Activated CD8-positive, alpha-beta memory T cell treated with anti-CD3 and anti-CD28 coated beads for 1 hour (primary cell): ENCODE measurements at places on chromosomes 3 and 15.

DNA sequence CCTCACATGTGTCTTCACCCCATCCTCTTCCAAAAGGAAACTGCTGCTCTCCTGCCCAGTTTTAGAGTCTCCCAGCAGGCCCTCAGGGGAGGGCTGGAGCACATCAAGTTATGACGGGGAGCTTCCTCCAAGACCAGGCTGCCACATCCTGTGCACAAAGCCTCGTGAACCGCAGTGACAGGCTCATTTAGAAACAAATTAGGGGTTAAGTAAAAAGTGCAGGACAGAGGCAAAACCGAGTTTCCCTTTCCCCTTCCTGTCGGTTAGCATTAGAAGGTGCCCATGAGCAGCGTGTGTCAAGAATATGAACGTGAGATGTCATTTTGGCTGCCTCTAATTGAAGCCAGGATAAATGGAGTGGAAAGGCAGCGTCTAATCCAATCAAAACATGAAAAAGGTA lies 199.7 kb downstream of the ARRDC4 start:
- DNase-seq, result no peak

- DNase-seq, result no peak
These were observed 22.5 kb downstream of the MYZAP start for GRCh38 chr15:57614241-57614640.

GRCh38 chr3:134370611-134371531 lies 3.4 kb downstream of the AMOTL2 start:
- DNase-seq, result no peak

DNA sequence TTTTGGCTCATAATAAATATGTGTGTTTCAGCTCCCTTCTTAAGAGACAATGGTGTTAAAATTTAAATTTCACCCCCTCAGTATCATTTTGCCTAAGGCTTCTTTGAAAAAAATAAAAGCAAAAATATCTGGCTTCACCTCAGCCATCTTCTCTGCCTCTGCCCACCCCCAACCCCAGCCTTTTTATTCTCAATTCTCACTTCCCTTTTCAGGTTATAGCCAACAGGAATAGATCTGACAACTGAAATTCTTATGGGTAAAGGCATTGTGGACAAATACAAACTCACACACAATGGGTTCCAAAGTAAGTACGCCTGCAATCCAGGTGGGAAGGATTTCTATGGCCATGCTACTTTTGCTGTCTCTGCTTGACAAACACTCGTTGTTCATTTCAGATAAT lies 399.0 kb upstream of the ARRDC4 start:
- DNase-seq, result no peak

GRCh38 chr15:61651267-61651666 lies 409.0 kb downstream of the VPS13C start:
- no peak for DNase-seq

DNA sequence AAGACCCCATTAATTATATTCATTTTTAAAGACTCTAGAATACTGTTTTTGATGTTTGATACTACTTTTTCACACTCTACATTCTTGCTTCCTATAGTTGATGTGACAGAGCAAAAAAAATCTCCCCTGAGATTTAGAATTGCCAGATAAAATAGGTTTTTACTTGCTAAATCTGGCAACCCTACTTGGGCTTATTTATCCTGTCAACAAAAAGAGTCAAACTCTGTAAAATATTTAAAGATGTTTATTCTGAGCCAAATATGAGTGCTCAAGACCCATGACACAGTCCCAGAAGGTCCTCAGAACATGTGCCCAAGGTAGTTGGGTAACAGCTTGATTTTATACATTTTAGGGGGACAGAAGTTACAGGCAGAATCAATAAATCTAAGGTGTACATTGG lies 72.3 kb downstream of the DAPK2 start:
- no peak for DNase-seq

GRCh38 chr3:8567784-8568575 lies 66.4 kb downstream of the LMCD1 start:
- no peak for DNase-seq

- DNase-seq, result no peak
These were observed 15.8 kb downstream of the ABHD17C start for GRCh38 chr15:80710635-80711554.

DNA sequence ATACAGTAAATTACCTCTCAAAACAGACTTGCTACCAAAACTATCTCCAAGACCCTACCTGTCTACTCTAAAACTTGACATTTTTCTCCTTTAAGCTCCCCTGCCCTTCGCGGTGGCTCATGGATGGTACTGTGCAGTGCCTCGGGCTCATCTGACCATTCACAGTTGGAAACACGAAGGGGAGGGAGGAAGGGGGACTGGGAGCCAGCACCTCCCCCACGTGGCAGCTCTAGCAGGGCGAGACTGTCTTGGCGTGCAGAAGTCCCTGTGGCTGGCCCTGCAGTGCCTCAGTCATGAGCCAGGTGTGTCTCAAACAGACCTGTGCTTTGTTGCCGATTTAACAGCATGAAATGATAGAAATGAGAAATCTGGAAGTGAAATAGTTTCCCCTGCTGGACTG lies 372.0 kb downstream of the GABRG3 start:
- no peak for DNase-seq

DNA sequence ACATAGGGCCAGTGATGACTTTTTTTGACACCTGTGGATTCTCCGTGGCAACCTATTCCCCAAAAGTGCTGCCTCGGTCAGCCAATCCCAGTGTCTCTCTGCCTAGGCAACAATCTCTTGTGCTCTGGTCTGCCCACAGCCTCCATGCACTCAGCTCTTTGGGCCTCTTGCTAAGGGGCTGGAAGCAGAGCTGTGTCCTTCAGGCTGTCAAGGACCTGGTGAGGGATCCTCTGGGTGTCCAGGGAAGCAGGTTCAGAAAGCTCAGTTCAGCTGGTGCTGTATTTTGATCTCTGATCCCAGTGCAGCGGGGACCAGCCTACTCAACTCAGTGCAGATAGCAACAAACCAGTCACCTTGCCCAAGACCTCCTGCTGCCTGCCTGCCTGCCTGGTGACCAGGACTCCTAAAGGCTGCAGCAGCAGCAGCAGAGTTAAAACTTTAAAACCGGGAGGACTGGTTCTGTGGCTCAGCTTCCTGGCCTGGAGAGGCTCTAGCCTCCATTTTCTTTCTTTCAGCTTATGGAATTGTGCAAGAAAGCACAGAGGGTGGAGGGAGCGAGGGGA lies 6.2 kb downstream of the PAK6 start:
- no peak for DNase-seq

DNA sequence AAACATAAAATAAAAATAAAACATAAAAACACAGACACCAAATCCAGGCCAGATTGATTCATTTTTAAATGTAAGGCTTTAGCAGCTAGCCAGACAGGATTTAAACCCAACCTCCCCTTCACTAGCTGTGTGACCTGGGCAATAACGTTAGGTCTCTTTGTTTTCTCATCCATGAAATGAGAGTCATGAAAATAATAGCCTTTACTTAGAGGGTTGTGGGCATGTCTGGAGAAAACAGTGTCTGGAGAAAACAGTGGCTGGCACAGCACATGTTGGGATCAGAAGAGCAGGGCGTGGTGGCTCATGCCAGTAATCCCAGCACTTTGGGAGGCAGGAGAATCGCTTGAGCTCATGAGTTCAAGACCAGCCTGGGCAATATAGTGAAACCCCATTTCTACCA lies 1.9 kb upstream of the DPPA4 start:
- no peak for DNase-seq

DNA sequence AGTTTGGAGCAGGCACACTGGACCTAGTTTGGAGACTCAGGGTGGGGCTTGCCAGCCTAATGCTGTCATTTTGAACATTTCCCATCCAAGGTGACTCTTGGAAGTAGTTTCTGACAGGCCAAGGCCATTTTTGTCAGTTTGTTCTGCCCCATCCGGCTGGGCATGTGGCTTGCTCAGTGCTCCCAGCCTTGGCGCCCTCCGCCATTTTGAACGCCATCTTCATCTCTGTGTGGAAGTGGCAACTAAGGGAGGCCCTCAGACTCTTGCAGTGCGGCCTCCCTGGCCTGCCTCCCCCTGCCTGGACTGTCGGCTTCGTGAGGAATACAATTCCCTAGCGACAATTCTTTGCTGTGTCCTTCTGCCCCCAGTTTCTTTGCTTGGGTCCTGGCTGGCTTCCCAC lies 150.6 kb upstream of the RGMA start:
- no peak for DNase-seq

DNA sequence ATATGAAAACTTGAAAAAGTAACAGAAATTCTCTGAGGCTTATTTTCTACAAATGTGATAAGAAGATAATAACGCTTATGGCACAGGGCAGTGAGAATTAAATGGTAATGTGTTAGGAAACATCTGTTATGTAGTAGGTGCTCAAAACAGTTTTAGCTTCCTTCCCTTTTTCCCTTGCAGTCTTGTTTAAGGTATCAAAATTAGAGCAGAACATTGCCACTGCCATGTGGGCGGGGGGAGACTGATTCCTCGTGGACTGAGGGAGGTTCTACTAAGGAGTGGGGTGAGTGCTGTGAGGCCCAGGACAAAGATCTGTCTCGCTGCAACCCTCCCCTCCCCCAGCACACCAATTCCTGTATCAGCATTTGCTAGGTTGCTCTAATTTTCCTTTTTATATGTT lies 702.4 kb downstream of the TUSC7 start:
- no peak for DNase-seq

- no peak for DNase-seq
These were observed 2.3 kb downstream of the SH3BP5 start for GRCh38 chr3:15330031-15330596.

GRCh38 chr3:184262764-184263179 lies 1.4 kb upstream of the CAMK2N2 start:
- no peak for DNase-seq

DNA sequence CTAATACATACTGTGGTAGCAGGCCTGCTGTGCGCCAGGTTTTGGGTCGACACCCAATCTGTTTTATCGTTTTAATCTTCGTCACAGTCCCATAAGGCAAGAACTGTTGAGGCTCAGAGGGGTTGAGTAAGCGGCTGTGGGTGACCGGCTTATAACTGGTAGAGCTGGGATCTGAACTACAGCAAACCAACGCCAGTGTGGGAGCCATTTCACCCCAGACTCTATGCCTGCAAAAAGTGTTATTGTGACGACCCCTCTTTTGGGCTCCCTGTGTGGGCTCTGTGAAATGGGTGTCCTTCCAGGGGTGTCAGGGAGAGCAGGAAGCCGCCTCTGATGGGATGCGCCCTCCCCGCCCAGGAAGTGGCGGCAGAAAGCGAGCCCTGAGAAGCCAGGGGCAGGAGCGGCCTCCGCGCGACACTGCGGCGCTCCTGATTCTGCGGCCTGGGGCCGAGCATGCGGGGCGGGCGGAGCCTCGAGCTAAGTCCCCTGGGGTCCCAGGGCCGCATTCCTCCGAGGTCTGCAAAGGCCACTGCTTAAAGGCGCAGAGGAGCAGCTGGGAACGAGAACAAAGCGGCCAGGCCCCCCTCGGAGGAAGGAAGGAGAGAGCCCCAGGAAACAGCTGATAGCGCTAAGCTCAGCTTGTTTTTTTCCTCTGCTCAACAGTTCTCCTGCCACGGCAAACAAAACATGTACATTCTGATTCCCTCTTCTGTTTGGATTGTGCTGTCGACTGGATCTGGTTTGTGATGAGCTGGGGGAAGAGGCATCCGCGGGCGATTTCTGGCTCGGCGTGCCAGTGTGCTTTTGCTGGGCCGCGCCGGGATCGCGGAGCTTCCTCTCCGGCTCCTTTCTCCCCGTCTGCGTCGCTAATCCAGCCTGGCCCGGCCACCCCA lies 33.9 kb downstream of the GRK7 start:
- peak; percentile 13 for DNase-seq

GRCh38 chr3:100269001-100269400 lies 8.2 kb downstream of the TBC1D23 start:
- DNase-seq, result no peak

- no peak for DNase-seq
These were observed 364.8 kb upstream of the TPRG1 start for GRCh38 chr3:188807006-188807405.

- DNase-seq, result no peak
These were observed 108.4 kb downstream of the ZNF609 start for GRCh38 chr15:64568765-64569164.

DNA sequence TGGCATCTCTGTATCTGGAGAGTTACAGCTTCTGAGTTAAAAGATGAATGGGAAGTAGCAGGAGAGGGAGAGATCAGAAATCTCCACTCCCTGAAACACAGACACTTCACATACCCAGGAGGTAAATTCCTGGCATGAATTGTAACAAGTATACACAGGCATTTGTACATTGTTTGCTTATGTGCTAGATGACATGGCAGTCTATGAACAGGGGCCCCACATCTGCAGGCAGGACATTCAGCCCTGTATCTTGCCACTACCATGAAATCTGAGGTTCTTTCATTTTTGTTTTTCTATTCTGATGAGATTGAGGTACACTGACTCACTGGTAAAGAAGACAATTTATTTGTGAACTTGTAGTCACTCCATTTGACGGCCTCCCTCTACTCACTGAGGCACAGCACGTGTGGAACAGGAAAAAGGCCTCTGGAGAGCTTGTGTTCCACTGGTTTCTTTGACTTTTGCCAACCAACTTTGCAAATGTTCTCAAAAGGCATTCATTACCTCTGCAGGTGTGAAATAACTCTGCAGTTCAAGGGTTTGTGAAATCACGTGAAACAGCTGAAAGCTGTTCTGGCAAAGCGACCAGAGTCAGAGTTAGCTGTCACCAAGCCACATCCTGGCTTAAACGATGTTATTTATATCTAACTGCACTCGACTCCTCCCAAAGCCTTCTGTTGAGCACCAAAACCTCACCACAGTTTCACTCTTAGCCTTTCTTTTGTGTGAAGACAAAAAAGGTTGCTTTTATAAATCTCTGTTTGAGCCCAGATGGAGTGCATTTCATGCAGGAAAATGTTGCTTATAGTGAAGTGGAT lies 401.3 kb upstream of the CFAP20DC start:
- no peak for DNase-seq

DNA sequence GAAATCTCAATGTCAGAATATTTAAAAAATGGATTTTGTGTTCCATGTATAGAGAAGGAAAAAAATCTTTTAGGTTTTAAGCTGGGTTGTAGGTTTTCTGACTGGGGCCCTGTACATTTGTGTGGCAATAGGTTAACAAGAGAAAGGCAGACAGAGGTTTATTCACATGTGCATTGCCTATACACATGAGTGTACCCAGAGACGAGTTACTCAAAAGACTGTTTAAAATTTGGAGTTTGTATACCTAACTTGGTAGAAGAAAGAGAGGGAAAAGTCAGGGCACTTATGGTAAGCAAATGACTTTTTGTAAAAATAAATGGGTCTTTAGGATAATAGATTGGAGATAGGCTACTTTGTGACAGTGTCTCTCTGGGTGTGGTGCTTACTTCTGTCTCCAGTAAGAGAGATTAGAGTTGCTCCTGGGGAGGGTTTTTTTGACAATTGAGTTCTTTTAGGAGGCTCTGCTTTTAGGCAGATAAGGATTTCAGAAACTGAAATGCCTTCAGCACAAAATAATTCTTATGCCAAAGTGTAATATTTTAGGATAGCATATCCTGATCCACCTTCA lies 225.2 kb downstream of the TCF12 start:
- DNase-seq, result no peak

- DNase-seq, result no peak
These were observed 9.3 kb downstream of the ARPP19 start for GRCh38 chr15:52559575-52559974.

- no peak for DNase-seq
These were observed 47.0 kb upstream of the LRRFIP2 start for GRCh38 chr3:37221407-37221806.

GRCh38 chr3:80233576-80233975 lies 465.8 kb upstream of the ROBO1 start:
- DNase-seq, result no peak

GRCh38 chr15:100198442-100198841 lies 143.3 kb downstream of the ADAMTS17 start:
- no peak for DNase-seq
